Heart right ventricle (tissue), 16 donors: ENCODE measurements at places on chromosomes 12 and 14.

GRCh38 chr12:3607821-3608220 is 116.8 kb downstream of the PRMT8 start:
- DNase-seq = no peak

DNA sequence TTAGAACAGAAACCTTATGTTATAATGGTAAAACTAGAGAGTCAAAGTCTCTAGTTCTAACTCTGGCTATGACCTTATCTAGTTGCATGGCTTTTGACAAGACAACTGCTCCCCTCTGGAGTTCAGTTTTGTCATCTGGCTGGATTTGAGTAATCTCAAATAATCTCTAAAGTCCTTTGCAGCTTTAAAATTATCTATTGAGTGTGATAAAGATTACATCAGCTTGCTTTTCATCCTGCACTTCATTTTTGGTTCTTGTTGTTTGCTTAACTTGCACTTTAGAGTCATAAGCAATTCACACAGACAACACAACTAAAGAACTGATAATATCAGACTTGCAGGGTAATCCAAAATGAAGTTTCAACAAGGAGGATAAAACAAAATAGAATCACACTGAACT is 2.3 kb downstream of the AKAP5 start:
- no peak for DNase-seq

DNA sequence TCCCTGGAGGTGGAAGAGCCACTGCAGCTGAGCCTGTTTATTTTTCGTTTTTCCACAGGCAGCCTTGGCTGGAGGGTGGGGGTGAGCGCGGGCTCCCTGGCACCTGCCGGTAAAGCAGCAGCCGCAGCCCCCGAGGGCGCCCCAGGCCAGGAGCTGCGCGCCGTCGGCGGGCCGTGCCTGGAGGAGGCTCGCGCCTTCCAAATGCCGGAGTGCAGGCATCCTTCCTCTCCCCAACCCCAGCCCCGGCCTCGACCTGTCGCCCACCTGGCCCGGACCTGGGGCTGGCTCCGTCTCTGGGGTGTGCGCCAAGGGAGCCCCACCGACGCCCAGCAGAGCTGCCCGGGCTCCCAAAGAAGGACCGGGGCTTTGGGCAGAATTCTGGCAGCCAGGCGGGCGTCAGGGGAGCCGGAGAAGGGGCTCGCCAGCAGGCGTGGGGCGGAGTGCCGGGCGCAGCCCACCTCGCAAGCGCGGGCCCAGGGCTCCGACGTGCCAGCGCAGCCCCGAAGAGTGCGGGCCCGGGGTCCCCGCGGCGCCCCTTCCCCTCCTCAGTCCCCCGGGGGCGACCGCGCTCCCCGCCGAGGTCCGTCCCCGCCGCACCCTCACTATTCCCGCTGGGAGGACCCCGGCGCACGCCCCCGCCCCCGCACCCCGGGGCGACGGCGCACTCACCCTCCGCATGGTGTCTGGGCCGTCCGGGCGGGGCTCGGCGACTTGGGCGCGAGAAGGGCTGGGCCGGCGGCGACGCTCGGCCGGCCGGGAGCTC is 130.3 kb downstream of the NDUFA12 start:
- peak; percentile 29 for DNase-seq

DNA sequence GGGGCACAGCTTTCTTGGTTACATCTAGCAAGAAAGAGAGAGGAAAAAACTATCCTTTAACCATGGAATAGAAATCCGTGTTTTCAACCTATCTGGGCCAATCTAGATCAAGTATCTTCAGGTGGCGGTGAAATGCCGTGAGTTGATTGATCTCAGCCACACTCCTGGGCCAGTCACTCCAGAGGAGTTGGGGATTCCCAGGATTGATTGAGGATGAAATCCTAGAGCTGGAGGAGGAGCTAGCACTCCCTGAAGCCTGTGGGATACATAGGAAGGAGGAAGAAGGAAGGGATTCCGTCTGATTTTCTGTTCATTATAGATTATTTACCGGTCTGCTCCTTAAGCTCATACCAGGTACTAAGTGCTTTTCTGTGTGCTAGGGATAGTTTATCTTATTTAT is 106.3 kb upstream of the ARID2 start:
- no peak for DNase-seq

GRCh38 chr14:37903343-37904191 is 304.1 kb upstream of the SSTR1 start:
- DNase-seq = peak; percentile 6

DNA sequence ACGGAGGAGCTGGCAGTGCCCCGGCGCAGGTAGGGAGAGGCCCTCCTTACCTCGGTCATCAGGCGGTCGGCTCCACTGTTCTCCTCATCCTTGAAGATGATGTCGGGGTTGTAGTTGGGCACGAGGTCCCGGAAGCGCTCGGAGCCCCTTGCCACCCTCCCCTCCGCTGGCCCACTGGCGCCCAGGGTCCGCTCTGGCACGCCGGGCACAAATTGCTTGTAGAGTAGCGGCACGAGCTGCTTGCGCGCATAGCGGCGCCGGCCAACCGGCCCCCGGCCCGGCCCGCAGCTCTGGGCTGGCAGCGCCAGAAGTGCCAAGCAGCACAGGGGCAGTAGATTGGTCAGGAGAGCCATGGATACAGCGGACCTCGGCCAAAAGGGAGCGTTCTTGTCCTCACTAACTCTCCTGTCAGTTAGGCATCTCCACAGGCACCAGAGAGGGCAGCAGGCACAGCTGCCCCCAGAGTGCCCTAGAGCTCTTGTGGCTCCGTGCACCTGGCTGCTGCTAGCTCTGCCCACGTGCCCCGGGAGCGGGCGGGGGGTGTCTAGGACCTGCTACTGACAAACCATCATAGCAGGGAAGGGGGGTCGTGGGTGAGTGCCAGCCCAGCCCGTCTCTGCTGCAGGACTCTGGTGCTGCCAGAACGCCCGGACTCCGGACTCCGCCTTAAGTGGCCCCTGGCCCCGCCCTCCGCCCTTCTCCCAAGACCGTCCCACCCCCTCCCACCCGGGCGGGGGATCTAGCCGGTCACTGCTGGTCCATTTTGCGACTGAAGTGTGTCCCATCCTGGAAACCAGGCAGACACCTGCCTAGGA is at the start of gene DHH:
Gene DHH (minus strand): TSS at position 642 of the 815 bp plus-strand sequence. CDS start 289 bp downstream, at position 353.
- peak; percentile 44 for DNase-seq

DNA sequence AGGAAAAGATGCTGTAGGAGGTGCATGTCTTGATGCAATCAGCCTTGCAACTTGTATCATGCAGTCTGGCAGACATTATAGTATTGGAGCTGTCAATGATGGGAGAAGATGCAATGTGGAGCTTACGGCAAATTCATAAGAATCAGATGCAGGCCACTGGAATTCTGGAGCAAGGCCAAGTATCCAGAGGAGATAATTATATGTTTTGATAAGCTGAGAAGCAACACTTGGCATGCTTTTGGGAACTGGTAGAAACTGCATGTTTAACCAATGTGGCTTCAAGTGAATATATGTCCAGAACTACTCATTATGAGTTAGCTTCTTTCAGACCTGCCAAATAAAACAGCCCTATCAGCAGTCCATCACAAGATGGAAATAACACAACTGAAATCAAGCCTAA is 249.1 kb upstream of the PPFIA2 start:
- DNase-seq = no peak

DNA sequence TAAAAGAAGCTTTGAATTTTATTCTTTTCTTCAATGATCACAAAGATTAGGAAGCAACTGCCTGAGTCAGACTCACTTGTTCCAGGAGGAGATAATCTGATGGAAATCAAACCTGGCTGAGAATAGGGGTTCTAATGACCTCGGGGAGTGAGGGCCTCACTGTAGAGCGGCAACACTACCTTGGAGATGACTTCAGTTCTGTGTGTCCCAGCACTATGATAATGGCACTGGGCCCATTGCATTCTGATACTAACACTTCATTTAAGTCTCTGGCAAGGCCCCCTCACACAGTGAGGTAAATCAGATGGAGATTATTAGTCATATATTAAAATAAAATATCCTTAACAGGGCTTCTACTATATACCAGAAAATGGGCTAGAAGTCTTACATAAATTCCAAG is 233.3 kb upstream of the EGLN3 start:
- no peak for DNase-seq

GRCh38 chr14:96824283-96824682 is 27.1 kb downstream of the VRK1 start:
- no peak for DNase-seq

DNA sequence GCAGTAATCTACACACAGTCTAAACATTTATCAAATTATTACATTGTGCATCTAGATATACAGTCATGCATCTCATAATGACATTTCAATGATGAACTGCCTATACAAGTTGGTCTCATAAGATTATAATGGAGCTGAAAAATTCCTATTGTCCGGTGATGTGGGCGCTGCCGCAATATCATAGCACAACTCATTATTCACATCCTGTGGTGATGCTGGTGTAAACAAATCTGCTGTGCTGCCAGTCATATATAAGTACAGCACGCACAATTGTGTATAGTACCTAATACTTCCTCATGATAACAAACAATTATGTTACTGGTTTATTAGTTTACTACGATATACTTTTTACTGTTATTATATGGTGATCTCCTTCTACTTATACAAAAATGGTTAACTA is 768.8 kb upstream of the NOVA1 start:
- DNase-seq = no peak

- no peak for DNase-seq
These were observed 65.8 kb downstream of the CCDC92 start for GRCh38 chr12:123906711-123907420.

- DNase-seq = no peak
These were observed 77.0 kb downstream of the SEC23A start for GRCh38 chr14:39025810-39026627.

- DNase-seq = no peak
These were observed 628 bp downstream of the MEG3 start for GRCh38 chr14:100826391-100827100.

GRCh38 chr14:99572173-99572999 is 31.6 kb downstream of the CCDC85C start:
- DNase-seq = no peak

DNA sequence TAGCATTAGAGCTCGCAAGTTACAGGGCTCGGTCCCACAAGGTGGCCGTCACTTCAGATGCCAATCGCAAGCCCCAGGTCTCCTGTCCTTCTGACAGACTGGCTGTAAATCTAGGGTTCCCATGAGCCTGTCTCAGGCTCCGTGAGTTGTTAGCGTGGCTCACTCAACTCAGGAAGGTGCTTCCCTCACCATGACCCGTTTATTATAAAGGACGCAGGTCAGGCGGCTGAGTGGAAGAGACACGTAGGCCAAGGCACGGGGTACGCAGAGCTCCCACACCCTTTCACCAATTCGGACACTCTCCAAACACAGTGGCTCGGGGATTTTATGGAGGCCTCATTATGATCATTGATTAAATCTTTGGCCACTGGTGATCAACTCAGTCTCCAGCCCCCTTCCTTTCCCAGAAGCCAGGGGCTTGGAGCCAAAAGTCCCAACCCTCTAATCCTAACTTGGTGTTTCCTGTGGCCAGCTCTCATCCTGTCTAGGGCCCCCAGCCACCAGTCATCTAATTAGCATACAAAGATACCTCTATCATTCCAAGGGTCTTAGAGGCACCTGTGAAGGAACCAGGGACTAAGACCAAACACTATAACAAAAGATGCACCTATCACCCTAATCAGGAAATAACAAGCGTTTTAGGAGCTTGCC is 25.8 kb upstream of the LRTM2 start:
- DNase-seq = no peak

DNA sequence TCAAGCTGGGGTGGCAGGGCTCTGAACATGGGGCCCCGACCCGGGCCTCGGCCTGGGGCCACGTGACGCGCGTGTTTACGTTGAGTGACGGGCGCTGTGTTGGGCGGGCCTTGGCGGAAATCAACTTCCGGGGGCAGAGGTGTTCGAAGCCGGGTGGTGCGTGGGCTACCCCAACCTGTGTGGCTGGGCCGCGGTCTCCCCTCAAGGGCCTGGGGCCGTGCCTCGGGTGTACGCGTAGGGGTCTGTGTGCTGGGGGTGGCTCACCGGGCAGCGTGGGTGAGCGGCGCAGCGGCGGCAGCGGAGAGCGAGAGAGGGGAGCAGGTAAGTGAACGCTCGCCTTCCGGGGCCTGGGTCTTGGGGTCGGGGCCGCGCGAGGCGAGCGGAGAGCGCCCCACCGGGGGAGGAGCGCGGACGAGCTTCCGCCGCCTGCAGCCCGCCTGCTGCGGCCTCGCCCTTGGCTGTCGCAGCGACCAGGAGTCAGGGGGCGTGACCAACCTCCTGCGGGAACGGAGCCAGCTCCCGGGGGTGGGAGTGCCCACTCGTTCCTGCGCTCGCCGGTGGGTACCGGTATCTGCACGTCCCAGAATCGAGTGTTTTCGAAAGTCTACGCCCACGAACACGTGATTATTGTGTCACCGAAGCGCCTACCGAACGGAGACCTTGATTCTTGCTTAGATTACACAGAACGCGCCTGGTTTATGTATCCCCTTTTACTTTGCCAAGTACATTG is at the start of gene CCDC91:
Gene CCDC91 (plus strand): TSS at position 136 of the 730 bp plus-strand sequence. CDS start 66,760 bp downstream, outside the sequence.
- DNase-seq = peak; percentile 87
